ENCODE measurements at places on chromosomes 13 and 19.

DNA sequence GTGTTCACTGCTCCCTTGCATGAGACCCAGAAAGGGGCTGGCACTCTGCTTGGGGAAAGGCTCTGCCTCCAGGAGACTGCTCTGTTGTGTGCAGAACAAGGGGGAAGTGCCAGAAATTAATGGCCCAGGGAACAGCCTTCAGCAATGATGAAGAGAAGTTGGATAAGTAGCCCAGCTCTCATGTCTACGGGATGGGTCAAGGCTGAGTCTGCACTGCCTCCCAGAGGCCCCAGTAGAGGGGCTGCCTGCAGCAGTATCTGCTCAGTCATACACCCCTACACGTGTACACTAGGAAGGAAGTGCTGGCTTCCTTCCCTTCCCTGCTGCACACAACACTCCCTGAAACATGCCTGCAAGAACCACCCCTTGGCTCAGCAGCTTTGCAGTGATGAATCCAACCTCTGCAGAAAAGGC, 54.6 kb upstream of the URI1 start:
- DNase-seq, result no peak

- DNase-seq, result no peak
These were observed 150.0 kb upstream of the UBL3 start for GRCh38 chr13:30000370-30000765.

DNA sequence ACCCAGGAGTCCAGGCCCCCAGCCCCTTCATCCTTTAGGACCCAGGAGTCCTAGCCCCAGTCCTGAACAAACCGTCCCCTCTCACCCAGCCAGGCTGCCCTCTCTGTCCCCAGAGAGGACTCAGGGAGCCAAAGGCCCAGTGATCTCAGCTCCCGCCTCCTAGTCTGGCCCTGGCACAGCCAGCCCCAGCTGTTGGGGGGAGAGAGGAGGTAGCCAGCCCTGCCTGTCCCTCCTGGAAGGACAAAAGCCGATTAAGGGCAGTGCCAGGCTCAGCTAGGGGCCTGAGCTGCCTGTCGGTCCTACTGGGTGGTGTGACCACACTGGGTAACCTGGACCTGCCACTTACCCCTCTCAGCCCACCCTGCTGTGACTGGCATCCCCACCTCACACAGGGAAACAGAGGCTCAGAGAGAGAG, 14.5 kb downstream of the LIPE start:
- no peak for DNase-seq

DNA sequence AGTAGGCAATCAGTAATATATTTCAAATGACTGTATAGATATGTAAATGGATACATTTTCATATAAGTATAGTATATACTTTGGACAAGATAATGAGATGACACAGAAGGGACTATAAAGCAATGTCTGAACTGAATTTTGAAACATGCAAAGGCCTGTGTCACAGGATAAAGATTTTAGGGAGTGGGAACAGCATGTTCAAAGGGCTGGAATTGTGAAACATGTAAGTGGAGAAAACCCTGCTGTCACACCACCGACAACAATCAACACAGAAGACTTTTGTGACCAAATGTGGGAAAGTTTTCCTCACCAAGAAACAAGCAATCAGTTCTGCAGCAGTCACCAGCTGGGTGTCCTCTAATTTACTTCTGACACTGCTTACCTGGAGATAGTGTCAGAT, 42.9 kb downstream of the LPAR6 start:
- DNase-seq, result no peak

- DNase-seq, result no peak
These were observed 15.5 kb upstream of the ZNF14 start for GRCh38 chr19:19748249-19748938.

DNA sequence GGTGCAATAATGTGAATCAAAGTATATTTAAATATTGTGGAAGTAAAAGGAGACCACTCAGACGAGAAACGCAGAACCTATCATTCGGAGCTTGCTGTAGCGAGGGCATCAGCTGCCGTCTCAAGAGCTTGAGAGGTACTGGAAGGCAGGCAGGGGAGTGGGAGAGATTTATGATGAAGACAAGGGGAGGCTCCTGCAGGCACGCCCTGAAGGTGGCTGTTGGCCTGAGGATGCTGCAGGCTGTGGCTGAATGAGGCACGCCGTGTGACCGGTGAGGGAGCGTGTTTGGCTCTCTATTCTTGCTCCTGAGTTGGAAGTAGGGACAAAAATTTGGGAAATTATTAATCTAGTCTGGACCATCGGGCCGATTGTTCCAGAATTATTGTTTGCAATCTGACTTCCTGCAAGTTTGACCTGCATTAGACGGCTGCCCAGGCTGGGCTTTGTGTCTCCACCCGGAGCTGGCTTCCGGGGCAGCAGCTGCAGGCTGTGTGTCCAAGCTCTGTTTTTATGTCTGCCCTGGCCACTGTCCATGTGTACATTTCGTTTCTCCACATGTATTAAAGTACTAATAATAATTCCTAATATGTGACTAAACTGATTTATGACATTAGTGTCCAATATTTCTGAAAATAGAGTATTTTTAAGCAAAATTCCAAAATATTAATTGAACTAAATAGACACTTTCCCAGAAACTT, 91.1 kb upstream of the ANKRD10 start:
- peak; percentile 92 for DNase-seq

DNA sequence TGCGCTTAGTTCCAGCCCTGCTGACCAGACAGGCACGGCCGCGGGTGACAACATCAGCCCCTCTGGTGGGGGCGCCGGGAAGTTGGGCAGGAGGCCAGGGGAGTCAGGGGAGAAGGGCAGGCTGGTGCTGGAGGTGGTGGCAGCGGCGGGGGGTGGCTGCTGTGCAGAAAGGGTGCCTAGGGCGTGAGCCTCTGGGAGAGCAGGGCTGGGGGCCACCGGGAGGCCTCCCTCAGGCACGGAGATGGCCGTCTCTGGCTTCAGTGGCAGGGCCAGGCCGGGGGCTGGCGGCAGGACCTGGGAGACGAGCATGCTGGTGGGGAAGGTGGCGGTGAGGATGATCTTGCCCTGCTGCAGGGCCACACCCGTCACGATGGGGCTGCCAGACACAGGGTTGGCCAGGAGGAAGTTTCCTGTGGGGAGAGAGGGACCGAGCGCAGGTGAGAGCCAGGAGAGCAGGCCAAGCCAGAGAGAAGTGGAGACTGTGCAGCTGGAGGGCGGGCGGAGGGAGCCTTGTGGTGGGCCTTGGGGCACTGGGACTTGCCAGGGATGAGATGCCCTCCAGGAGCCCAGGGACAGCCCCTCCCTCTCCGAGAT, 3.3 kb downstream of the SIX5 start:
- no peak for DNase-seq

DNA sequence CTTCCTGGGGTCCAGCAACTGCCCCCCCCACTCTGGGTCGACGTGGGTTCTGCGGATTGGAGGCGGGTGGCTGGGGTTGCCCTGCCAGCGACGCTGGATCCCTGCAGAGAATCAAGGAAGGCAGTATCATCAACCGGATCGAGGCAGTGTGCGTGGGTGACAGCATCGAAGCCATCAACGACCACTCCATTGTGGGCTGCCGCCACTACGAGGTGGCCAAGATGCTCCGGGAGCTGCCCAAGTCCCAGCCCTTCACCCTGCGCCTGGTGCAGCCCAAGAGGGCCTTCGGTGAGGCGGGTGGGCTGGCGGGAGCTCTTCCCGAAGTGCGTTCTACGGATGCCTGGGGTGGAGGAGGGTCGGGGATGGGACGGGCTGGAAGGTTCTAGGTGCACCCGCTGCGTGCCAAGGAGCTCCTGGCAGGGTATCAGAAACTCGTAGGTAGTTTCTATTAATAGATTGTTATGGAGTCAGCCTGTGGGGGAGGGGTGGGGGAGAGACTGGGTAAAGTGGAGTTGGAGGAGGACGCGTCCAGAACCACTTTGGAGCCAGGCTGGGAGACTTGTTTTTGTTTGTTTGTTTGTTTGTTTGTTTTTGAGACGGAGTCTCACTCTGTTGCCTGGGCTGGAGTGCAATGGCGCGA, 1.5 kb downstream of the GIPC3 start:
- no peak for DNase-seq
